ENCODE measurements at places on chromosomes 16 and 17.

- DNase-seq, result peak; percentile 96
Observed at GRCh38 chr16:84116720-84117493, at the start of gene MBTPS1. Gene MBTPS1 (minus strand): TSS chr16:84116942. CDS start chr16:84101783, 15,159 bp downstream.

- DNase-seq, result no peak
Observed at GRCh38 chr17:1202291-1202690, 22.5 kb upstream of the ABR start.

GRCh38 chr17:57121308-57122042, 36.4 kb downstream of the AKAP1 start:
- DNase-seq, result peak; percentile 71

GRCh38 chr17:64063766-64064224, 43.4 kb upstream of the ICAM2 start:
- peak; percentile 22 for DNase-seq

GRCh38 chr17:50947782-50948543, 81.8 kb upstream of the TOB1 start:
- peak; percentile 62 for DNase-seq

- DNase-seq, result no peak
Observed at GRCh38 chr17:74339537-74340195, 13.6 kb downstream of the KIF19 start.

- DNase-seq, result no peak
Observed at GRCh38 chr17:7064261-7064660, 15.8 kb downstream of the CLEC10A start.

GRCh38 chr17:78767806-78768205, 14.3 kb downstream of the CYTH1 start:
- DNase-seq, result no peak

GRCh38 chr16:57113664-57114063, 21.3 kb downstream of the CPNE2 start:
- DNase-seq, result no peak

DNA sequence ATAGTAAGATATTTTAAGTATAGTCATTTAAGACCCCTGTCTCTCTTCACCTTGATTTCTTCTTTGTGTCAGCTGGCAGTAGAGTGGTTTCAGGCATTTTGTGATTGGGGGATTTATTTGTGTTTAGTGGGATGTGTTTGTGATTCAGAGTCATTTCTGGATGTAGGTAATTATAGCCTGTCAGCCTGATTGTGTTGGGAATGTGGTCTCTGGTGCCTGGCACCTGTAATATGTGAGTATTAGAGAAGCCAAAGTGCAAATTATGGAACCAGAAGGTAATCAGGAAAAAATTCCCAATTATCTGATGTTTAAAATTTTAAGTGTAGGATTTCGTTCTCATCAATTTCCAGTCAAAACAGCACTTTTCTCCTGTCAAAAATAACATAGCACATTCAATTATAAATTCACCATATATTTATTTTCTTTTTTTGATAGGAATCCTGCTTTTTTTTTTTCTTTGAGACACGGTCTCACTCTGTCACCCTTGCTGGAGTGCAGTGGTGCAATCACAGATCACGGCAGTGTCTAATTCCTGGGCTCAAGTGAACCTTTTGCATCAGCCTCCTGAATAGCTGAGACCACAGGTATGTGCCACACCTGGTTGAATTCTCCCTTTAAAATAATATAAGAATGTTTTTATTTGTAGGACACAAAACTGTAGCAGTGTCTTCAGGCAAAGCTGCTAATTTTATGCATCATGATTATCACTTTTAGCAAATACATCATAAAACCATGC, 42.7 kb downstream of the ATF7IP2 start:
- no peak for DNase-seq

GRCh38 chr16:69741951-69742904, 12.5 kb downstream of the NOB1 start:
- DNase-seq, result peak; percentile 47

- peak; percentile 19 for DNase-seq
Observed at GRCh38 chr17:31561469-31562375, 170.2 kb downstream of the RAB11FIP4 start.

- no peak for DNase-seq
Observed at GRCh38 chr16:75026892-75027391, 28.1 kb downstream of the ZNRF1 start.

DNA sequence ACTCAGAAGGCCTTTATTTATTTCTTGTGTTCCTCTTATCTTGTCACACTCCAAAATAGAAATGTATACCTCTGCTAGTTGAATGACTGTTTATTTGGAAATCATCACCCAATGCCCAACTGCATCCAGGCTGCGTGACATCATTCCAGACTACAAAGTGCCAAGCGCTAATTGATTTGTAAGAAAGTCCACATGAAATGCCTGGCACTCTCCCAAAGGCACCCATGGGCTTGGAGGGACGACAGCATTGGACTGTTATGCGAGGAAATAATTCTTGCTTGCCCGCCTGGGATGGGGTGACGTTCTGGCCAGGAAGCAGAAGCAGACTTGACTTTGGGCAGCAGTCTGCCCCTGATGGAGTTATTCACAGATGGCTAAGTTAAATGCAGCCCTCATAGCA, 165.9 kb downstream of the CDH13 start:
- no peak for DNase-seq

DNA sequence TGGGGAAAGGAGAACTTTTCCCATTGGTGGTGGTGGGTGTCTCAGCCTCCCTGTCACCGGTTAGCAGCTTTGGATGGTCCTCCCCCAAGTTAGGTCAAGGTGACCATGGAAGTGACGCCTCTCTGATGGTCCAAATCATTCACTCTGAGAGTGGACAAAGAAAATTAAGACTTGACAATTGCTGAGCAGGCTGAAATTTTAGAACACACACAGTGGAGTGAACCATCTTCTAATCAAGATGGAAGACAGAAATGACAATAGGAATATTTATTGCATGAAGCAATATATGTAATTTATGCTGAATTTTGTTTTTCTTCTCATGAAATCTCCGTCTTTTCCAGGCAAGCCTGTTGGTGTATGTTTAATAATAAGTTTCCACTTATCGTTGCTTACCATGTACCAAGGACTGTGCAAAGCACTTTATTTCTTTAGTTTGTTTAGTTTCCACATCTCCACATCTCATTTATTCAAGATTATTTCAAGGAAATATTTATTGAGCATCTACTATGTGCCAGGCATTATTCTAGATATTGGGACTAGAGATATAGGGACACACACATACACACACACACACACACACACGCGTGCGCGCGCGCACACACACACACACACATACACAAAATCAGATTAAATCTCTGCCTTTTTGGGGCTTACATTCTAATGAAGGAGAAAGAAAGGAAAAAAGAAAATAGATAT, 44.0 kb upstream of the TAC4 start:
- DNase-seq, result no peak

- DNase-seq, result no peak
Observed at GRCh38 chr17:73224663-73225305, 31.9 kb downstream of the COG1 start.

- no peak for DNase-seq
Observed at GRCh38 chr17:35147375-35147905, at the start of gene UNC45B. Gene UNC45B (plus strand): TSS chr17:35147817. CDS start chr17:35148264, 447 bp downstream.

DNA sequence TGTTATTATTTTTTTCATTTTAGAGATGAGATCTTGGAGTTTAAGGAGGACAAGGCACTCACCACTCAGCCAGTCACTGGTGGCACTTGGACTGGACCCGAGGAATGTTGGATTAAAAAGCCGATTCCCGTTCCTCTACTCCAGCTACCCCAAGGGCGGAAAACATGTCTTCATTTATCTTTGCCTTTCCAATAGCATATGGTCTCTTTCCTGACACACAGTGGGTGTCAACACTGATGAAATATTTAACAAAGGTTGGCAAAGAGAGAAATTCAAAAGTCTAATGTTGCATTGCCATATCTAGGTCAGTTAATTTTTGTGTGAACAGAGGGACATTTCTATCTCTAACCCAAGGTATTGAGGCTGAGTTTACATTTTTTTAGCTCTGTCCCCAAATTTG, 459.7 kb downstream of the RBFOX1 start:
- peak; percentile 94 for DNase-seq

GRCh38 chr16:9311303-9311954, 220.0 kb downstream of the HAPSTR1 start:
- DNase-seq, result no peak

DNA sequence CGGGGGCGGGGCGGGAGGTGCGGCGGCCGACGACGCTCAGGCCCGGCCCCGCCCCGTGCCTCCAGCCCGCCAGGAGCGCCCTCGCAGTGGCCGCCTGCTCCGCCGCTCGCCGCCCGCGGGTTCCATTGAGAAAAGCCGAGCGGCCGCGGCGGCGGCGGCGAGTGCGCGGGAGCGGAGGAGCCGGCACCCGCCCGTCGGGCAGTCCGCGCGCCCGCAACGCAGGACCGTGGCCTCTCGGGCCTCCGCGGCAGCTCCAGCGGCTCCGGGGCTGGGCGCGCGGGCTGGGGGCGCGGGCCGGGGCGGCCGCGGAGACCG, at the start of gene ZFPM1:
Gene ZFPM1, plus strand, starts transcription at position 64 of the 315 bp plus-strand sequence. CDS start 359 bp downstream, outside the sequence.
- no peak for DNase-seq

DNA sequence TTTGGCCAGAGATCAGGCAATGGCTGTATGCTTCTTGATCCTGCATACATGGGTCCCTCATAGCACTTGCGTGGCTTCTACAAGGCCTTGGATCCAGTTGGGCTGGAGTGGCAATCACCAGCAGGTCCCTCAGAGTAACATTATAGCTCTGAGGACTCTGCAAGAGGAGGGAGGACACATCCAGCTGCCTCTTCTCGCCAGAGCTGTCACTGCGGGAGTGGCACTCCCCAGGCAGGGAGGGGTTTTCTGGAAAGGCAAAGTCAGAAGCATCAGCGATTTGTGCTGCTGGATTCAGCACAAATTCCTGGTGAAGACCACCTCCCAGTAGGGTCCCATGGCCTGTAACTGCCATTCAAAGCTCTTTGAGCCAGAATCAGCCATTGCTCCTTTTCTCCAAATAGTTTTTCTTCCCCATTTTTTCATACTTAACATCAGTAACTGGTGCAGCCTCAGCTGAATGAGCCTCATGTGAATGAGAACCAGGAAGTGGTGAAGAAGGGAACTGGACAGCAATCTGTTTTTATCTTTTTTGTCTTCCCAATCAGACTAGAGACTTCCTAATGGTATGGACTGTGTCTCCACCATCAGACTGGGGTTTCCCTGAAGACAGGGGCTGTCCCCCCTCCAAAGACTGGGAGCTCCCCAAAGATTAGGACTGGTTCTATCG, 40.6 kb upstream of the HOXB13 start:
- no peak for DNase-seq

GRCh38 chr16:82841108-82841507, 214.3 kb downstream of the CDH13 start:
- no peak for DNase-seq

DNA sequence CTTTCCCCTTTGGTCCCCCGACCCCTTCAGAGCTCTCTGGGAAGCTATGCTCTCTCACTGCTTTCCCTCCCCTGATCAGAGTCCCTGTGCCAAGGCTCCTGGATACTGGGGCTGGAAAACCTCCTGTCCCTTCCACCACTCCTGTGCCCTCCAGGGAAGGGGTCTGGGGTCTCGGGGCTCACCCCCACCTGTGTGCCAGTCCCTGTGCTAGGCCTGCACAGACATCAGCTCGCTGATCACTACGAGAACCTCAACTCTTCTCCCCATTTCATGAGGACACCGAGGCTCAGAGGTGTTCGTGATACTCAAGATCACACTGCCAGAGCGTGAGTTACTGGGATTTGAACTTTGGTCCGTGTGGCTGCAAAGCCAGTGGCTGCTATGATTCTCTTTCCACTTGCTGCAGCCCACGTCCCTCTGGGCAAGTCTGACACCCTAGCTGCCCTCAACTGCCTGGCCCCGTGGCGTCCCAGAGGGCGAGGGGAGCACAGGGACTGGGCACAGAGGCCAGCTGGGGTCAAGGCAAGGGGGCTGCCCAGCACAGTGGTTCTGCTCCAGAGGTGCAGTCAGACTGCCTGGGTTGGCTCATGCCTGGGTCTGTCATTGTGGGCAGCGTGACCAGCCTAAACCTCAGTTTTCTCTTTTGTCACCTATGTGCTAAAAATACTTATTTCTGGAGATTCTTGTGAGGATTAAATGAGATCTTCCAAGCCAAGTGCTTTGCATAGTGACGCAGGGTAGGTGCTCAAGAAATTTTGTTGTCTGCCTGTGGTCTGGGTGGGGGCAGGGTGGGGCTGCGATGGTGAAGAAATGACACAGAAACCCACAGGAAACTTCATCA, 43.8 kb upstream of the TOB1 start:
- DNase-seq, result no peak

DNA sequence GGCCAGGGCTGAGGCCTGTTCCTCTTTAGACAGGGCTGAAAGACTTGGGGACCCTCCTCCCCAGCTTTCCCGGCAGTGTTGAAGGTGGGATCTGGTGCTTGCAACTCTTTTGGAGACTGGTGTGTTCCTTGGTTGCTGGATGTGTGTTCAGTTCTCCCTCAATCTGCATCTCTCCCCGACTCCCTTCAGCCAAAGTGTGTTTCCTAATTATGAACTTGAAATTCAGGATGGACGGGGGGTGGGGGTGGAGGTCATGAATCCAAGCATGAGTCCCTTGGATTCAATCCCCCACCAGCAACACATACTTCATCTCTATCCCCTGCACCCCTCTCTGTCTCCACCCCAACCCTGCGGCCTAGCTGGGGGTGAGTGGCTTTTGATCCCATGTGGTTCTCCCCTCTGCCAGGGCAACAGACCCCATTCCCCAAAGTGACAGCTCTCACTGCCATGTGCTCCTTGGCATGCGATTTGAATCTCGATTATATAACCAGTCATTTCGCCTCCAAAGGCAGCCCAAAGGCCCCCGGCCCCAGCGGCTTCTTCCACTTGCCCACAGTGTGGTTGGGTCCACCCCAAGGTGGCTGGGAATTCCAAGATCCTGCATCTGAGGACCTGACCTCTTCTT, 1.3 kb downstream of the ARHGAP23 start:
- DNase-seq, result no peak

DNA sequence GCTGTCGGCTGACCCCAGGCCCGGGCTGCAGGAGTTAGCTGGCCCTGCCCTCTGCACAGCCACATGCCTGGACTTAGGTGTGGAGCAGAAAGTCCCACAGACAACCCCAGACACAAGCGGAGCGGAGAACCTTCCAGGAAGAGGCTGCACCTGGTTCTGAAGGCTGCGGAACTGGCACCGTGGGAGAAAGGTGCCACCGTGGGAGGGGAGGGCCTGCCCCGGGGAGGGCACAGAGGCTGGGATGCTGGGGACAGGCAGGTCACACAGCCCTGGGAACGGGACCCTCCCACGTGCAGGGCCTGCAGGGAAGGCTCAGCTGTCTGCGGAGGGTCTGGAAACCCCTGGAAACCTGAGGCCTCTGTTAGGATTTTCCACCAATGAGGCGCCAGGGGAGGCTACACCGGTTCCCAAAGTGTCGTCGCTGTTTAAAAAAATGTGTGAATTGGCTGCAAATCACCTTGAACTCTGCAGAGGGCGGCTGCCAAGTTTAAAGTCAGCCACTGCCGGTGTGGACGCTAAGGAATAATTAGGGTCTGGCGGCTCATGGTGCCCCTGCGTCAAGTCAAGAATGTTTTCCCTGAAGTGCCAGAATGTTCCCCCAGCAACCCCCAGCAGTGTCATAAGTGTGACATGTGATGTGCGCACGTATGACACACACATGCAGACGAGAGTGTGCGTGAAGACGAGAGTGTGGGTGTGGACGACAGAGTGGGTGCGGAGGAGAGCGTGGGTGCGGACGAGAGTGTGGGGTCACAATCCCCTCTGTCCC, 50.9 kb upstream of the PABPN1L start:
- DNase-seq, result no peak

Measured in cerebellar cortex (tissue), 1 donor.